Fibroblast of skin of scalp (primary cell): ENCODE measurements at places on chromosomes 2 and 18.

DNA sequence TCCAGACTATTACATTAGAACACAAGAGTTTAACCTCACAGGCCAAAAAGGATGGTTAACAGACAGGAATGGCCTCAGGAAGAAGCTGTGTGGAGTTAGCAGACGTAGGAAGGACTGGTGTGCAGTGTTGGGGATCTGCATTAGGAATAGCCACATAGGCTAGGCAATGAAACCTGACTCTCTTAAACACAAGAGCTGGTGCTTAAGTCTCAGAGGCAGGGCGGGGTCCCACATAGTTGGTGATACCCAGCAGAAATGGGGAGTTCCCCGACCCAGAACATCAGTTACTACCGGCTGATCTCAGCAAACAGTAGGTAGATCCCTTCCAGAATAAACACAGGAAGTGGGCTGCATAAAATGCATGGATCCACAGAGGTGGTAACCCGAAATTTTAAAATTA is 64.1 kb downstream of the CCDC93 start:
- no peak for DNase-seq

DNA sequence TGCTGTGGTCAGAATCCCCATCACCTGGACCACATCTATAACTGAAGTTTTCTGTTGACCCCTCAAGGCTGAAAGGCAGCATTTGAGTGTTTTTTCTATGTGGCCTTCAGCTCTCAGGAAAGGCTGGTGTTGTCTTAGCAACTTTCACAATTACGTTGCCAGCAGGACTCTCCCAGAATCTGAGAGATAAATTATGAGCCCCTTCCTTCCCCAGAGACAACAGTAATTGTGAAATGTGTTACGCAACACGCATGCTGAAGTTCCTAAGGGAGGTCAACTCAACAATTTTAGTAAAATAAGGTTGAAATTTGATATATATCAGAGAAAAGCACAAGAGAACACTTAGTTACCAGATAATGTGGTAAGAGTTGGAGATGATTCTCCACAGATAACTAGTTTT is 216.5 kb upstream of the SLC8A1 start:
- peak; percentile 36 for DNase-seq

DNA sequence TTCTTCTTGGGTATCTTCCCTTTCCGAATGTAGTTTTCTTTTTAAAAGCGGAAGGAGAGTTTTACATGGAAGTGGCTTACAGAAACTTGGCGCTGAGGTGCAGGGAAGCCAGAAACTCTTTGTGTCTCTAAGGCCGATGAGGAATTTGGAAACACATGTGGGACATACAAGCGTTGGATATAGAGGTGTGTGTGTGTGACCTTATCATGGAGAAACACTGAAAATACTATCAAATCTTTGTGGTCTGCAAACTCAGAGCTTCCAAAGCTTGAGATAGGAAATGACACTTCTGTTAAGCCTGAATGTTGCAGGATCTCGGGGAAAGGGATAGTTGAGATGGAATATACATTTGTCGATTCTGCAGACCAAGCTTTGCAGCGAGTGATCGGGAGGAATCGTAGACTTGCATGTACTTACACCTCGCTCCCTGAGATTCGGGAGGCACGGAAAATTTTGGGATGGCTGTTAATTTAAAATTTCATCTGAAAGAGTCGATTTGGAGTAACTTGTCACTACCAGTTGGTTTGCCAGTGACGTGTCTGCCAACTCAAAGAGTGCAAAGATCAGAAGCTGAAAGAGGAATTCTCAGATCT is 1.0 kb downstream of the NAB1 start:
- DNase-seq: no peak

- peak; percentile 52 for DNase-seq
Observed at GRCh38 chr2:65530547-65531320, 98.3 kb upstream of the SPRED2 start.

GRCh38 chr2:21910832-21911507 is 787.2 kb downstream of the TDRD15 start:
- no peak for DNase-seq

GRCh38 chr2:29527947-29528346 is 393.4 kb downstream of the ALK start:
- peak; percentile 15 for DNase-seq

GRCh38 chr2:26276484-26277227 is 31.9 kb downstream of the HADHB start:
- no peak for DNase-seq

- no peak for DNase-seq
Observed at GRCh38 chr2:232927793-232928550, 57.9 kb downstream of the SNORC start.

DNA sequence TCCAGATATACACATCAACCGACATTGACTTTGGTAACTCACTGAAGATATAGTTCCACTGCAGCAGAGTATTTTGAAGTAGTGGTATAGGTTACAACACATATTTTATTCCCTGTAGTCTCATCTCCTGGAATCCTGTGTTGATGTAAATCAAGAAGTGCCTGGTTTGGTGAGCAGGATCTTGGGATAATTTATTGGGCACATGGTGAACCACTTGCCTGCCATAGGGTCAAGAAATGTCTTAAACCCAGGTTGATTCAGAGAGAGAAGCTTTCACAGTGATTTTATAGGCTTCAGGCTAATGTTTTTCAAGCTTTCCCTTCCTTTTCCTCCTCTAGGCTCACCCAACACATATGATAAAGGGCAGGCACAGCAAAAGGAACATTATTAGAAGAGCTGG is 24.6 kb downstream of the CCDC85A start:
- no peak for DNase-seq

- peak; percentile 1 for DNase-seq
Observed at GRCh38 chr2:127857265-127857808, 618 bp downstream of the POLR2D start.

GRCh38 chr2:222903234-222904220 is 42.7 kb downstream of the ACSL3 start:
- peak; percentile 69 for DNase-seq

DNA sequence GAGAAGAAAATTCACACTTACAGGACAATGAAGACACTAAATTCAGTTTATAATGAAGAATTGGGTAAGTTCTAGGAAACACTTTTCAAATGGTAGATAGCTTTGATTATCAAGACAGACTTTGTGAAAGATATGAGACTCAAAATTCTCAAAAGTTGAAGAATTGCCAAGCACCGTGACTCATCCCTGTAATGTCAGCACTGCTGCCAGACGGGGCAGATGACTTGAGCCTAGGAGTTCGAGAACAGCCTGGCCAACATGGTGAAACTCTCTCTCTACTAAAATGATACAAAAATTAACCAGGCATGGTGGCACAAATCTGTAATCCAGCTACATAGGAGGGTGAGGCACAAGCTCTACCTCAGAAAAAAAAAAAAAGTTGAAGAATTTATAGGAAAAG is 1820.1 kb upstream of the LRRTM1 start:
- DNase-seq: peak; percentile 3

GRCh38 chr2:165238295-165238694 is 919 bp upstream of the SCN2A start:
- DNase-seq: peak; percentile 34

GRCh38 chr2:119486886-119487285 is 37.4 kb downstream of the SCTR start:
- DNase-seq: no peak

GRCh38 chr18:48790869-48791635 is 159.7 kb downstream of the SMAD7 start:
- DNase-seq: no peak

- DNase-seq: peak; percentile 72
Observed at GRCh38 chr2:204695506-204695905, 150.2 kb downstream of the PARD3B start.

DNA sequence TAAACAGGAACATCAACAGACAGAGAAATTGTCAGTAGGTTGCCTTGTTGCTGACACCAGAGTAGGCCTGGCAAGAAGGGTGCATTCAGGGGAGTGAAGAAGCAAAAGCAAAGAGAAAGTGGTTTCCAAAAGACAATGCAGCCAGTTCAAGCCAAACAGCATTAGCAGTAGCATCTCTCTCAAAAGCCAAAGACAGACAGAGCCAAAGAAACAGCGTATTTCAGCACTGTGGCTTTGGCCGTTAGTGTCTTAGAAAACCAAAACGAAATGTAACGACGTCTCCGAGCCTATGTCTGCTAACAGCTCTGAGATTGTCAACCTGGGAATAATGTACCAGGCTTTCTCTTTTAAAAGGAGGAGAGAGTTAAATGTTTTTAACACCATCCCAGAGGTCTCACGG is 178.6 kb downstream of the NRP2 start:
- DNase-seq: no peak

- DNase-seq: peak; percentile 49
Observed at GRCh38 chr2:47437287-47437686, 34.3 kb downstream of the MSH2 start.

DNA sequence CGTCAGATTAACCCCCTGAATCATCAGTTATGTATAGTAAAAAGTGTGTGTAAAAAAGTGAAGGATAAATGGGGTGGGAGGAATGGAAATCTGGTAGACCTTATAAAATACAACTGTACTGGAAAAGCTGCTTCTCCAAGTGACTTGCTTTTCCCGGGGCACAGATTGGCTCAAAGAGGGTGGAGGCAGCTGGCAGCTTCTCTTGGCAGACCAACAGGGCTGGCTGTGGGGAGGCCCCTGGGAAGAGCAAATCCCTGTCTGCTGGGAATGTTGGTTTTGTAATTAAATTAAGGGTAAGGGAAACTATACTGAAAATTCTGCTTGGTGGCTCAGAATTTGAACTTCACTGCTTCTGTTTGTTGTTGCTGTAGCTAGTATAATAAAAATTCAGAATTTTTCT is 154.2 kb upstream of the DLX2 start:
- DNase-seq: peak; percentile 58

DNA sequence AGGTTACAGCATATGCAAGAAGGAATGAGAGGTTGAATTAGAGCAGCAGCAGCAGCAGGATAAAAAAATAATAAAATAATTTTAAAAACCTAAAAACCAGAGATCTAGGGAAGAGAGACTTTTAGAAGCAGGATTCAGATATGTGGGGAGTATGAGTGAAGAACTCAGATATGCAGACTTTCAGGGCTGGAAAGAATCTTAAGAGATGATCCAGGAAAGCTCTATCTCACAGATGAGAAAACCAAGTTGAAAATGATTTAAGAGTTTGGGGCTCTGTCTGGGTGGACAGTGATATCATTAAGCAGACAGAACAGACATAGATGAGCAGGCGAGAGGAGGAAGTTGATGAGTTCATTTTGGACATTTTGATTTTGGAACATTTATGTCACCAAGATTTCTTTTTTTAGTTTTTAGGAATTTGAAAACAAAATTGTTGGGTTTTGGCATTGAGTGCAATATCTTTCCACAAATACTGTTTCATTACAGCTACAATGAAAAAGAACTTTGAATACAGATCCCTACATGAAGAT is 31.8 kb downstream of the BCL2 start:
- DNase-seq: no peak
